ENCODE measurements at places on chromosomes 1 and 21.

DNA sequence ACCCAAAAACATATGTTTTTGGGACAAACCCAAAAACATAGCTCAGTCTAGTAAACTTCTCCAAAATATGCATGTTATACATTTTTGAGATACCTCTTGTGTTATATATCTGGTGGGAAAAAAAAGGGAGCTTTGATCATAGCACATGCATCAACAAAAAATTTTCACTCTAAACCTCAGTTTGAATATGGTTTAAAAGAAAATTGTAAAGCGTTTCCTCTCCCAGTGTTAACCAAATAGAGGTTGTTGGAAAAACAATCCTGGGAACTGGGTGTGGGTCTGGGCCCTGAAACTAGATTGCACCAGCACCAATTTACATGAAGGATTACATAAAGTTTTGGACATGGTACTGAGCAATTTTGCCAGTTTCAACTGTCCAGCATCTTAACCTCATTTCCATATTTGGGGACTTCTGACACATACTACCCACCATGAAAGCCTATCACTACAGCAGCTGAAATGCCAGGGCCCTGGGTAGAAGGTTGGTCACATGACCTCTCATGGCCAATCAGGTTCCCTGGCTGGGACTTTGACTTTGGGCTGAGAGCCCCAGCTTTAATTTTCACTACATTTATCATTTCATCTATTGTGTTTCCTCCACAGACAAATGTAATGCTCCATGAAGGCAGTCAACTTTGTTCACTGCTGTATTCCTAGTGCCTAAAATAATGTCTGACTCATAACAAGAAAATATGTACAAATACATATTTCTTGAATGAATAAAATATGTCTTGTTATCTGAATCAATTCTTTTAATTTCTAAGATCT is 150.7 kb downstream of the SETD4 start:
- DNase-seq = no peak

DNA sequence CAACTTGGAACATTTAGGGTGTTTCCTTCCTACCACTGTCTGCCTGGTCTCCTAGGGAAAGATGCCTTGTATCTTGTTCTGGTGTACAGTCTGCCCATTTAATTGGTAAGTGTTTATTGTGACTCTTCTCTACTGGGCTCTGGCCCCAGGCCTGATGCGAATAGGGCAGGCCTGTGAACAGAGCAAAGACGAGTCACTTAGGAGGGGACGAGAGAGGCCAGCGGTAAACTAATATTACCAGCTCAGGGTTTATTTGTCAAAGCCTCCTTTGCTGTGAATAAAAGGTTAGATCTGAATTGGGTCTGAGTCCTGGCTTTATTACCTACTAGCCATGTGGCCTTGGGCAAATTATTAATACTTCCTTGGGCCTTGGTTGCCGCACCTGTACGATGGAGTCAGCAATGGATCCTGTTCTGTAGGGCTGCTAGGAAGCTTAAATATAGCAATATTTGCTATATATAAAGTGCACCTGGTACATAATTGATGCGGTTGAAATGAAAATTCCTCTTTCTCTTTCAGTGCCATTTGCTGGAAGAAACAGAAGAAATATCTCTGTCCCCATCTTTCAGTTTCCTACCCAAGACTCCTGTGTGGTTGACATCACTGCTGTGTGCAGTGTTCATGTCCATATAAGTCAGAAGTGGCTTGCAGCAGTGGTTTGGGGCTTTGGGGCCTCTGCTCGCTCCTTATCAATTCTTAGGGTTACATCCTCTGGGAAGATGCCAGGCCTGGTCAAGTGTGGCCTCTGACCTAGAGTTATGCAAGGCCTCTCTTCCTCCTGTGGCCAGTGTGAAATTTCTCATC is 32.4 kb downstream of the MAPKAPK2 start:
- no peak for DNase-seq

DNA sequence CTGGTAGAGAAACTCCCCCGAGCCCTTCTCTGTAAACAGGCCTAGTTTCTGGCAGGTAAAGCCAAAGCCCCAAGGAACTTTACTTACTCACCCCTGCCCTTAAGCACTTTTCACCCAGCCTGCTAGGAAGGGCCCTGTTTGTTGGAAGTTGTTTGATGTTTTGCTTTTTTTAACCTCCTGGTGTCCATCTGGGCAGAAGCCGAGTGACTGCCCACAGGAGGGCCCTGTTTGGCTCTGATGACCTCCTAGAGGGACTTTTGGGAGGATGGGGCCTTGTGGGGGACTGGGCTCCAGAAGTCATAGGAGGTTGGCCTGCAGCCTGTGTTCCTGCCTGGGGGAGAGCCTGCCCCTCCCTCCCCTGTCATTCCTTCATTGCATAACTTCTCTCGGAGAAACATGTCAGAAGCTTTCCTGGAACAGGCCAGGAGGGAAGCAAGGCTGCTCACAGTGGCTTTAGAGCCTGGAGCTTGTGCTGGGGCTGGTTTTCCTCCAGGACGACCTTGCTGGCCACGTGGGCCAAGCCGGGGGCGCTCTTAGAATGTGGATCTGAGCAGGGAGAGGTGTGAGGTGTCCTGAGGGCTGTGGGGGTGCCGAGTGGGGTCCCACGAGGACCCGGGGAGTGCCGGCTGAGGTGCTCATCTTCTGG is 33.9 kb downstream of the COQ8A start:
- DNase-seq = no peak

DNA sequence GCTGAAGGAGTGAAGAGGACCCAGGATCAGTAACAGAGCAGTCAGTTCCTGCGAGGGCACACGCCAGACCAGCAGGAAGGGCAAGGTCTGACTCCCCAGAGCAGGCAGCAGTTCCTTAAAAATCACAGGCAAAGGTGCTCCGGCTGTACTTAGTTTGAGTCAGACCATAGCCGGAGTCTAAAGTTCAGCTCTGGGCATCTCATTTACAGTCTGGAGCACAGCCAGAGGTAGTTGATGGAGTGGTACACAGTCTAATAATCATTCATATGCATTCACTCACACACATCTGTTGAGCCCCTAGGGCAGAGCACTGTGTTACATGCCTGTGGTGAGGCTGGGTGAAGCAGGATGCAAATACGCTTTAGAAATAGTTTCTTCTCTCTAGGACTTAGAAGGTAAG is 7.3 kb upstream of the AMIGO1 start:
- DNase-seq = no peak

DNA sequence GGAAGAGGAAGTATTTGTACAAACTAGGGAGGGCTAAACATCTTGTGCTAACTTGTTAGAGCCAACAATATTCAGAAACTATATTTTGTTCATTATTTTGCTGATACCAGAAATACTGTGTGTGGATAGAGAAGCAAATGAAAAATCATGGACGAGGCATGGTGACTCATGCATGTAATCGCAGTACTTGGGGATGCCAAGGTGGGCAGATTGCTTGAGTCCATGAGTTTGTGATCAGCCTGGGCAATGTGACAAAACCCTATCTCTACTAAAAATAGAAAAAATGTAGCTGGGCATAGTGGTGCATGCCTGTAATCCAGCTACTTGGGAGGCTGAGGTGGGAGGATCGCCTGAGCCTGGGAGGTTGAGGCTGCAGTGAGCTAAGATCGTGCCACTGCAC is 13.4 kb downstream of the LRRC41 start:
- DNase-seq = no peak

DNA sequence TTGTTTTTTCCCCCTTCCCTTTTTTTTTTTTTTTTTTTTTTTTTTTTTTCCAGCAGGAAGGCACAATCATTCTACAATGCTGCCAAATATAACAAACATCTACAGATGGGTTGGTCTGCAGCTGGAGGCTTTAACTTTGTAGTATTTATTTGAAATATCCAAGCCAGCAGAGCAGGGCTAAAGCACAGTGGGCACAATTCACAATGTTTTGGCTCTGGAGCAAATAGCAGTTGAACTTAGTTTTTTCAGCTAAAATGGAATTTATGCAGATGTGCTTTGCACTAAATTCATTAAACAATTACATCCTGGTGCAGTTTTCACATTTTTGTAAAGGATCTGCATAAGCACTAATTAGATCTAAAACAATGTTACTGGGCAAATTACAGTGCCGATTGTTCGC is 39.8 kb upstream of the ZBTB18 start:
- DNase-seq = no peak

DNA sequence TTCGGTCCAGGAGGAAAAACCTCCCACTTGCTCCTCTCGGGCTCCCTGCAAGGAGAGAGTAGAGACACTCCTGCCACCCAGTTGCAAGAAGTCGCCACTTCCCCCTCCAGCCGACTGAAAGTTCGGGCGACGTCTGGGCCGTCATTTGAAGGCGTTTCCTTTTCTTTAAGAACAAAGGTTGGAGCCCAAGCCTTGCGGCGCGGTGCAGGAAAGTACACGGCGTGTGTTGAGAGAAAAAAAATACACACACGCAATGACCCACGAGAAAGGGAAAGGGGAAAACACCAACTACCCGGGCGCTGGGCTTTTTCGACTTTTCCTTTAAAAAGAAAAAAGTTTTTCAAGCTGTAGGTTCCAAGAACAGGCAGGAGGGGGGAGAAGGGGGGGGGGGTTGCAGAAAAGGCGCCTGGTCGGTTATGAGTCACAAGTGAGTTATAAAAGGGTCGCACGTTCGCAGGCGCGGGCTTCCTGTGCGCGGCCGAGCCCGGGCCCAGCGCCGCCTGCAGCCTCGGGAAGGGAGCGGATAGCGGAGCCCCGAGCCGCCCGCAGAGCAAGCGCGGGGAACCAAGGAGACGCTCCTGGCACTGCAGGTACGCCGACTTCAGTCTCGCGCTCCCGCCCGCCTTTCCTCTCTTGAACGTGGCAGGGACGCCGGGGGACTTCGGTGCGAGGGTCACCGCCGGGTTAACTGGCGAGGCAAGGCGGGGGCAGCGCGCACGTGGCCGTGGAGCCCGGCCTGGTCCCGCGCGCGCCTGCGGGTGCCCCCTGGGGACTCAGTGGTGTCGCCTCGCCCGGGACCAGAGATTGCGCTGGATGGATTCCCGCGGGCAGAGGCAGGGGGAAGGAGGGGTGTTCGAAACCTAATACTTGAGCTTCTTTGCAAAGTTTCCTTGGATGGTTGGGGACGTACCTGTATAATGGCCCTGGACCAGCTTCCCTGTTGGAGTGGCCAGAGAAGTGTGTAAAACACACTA is 45.3 kb downstream of the MRPL39 start:
- no peak for DNase-seq

DNA sequence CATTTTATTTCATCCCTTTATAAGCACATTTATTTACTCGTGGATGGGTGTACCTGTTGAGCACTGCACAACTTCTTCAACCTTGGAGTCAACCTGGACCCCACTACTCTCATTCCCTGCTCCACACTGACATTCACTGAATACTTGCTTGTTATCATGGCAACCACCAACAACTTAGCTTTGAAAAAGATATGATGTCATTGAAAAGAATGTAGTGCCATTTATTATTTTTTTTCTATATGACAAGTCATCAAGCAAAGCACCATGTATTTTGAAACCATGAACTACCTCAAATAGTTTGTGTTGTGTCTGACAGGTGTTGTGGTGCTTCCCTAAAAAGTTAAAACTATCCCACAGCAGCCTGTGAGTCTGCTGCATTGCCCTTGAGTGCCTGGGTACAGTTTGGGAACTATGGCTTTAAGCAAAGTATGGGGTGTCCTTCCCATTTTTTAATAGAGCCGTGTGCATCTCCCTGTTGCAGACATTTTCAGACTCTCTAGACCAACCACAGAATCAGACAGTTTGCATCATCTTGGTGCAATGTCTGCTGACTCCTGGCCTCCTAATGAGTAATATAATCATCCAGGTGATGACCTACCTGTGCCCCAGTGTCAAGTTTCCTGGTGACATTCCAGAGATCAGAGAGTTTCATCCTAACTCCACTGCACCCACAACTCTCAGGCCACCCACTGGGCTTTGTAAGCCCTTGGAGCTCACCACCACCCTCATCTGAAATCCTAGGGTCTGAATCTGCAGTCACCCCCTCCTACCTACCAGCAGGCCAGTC is 339.7 kb upstream of the PROX1 start:
- no peak for DNase-seq

DNA sequence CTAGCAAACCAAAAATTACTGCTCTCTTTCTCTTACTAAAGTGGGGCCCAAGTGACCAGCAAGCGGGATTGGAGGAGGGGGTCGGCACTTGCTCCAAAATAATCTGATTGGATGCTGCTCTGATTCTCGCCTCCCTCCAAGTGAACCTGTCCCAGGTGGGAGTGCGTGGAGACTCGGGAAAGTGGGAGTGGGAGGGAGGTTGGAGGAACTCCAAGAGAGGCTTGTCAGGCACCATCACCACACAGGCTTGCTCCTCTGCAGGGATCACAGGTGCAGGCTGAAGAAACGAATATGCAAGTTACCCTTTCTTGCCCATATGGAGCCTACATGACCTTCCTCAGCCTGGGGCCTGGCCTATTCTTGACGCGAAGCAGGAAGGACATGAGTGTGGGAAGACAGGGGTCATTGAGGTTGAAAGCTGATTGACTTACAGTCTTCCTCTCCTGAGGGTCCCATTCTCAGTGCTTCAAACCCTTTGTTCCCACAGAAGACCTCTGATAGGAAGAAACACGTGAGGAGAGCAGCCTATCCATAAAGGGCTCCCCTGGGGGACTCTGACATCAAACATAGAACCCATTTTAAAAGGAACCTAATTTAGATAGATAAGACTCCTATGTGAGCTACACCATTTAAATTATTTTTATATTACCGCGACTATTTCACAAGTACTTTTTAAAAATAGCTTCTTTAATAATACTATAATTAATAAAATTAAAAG is 14.2 kb downstream of the RGS8 start:
- DNase-seq = no peak

DNA sequence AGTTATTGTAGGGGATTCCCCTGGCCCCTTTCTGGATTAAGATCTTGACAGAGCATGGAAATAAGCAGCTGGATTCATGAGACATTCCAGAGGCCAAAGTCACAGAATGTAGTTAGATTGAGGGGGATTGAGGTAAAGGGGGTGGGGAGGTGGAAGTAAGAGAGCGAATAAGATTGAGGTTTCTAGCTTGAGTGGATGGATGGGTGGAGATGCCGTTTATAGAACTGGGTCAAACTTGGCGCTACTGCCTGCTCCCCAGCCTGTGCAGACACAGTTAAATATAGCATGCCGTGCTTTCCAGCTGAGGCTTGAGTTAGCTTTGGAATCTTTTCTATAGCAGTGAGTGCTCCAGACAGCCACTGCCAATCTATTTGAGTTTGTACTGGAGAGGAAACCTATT is 85.7 kb downstream of the DYRK1A start:
- DNase-seq = no peak

DNA sequence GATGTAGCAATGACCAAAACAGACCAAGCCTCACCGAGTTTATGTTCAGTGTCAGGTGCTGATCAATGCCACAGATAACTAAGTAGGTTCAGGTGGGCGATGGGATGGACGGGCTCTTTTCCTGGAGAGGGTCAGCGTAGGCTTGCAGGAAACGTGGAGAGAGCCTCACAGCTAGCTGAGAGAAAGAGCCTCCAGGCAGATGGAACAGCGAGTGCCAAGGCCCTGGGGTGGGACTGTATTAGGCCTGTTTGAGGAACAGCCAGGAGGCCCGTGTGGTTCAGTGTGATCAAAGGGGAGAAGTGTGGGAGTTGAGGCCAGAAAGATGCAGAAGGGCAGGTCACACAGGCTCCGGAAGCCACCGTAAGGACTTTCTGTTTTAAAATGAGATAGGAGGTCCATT is 7.3 kb upstream of the UTS2 start:
- no peak for DNase-seq
